ENCODE measurements at places on chromosomes 2 and 18. TPM values are rescaled to one million over a fixed set of nuclear protein-coding genes. Genes with fewer than 3 reads are reported as not detected.

Gene ASB18
- not detected for total RNA-seq

Gene TUBB8B
- not detected for total RNA-seq

Gene CCDC85A
- 2.7 TPM for total RNA-seq

Gene LYPD1
- not detected for total RNA-seq

Gene NPPC
- not detected for total RNA-seq

Gene DOK1
- 3.3 TPM for total RNA-seq

Gene CHRNG
- not detected for total RNA-seq

Gene FOXD4L1
- total RNA-seq = 0.19 TPM

Gene HPCAL1
- total RNA-seq = 27.7 TPM

Gene APCDD1
- 158 TPM for total RNA-seq

Gene NAB1
- 112 TPM for total RNA-seq

Gene B3GNT7
- total RNA-seq = 1.3 TPM

Gene NYAP2
- total RNA-seq = 0.11 TPM

Gene GPAT2
- 2.4 TPM for total RNA-seq

Gene BCL11A
- total RNA-seq = 76.3 TPM

Gene DSG4
- 0.89 TPM for total RNA-seq

Gene DTYMK
- 18.5 TPM for total RNA-seq

Gene CXCR2
- total RNA-seq = 4.8 TPM

Gene RNF125
- total RNA-seq = 12.2 TPM

Gene IL1F10
- total RNA-seq = 23.2 TPM

Gene MC4R
- total RNA-seq = not detected

Gene IL18R1
- 7.2 TPM for total RNA-seq

Gene ADGRF3
- 0.19 TPM for total RNA-seq

Gene SDC1
- 549 TPM for total RNA-seq

Gene CHAC2
- total RNA-seq = 1.7 TPM

Gene DNAJC5G
- not detected for total RNA-seq

Gene HMSD
- total RNA-seq = not detected

Gene CD226
- total RNA-seq = 0.23 TPM

Gene TNFRSF11A
- 6.5 TPM for total RNA-seq

Gene SCN3A
- total RNA-seq = 0.17 TPM

Gene TTN
- 2.1 TPM for total RNA-seq

Gene CBLN2
- 0.42 TPM for total RNA-seq

Gene SEPTIN10
- total RNA-seq = 152 TPM

Gene COL4A3
- total RNA-seq = 0.26 TPM

Gene LRRC30
- not detected for total RNA-seq

Gene NT5DC4
- total RNA-seq = 4.2 TPM

Gene CYS1
- not detected for total RNA-seq

Gene TRAF3IP1
- total RNA-seq = 15.4 TPM

Gene MARCO
- 1.0 TPM for total RNA-seq

Gene DSG1
- 1,832 TPM for total RNA-seq

Gene CLEC4F
- total RNA-seq = 1.1 TPM

Gene CNGA3
- total RNA-seq = not detected

Gene ANKRD30B
- total RNA-seq = not detected

Gene CD207
- 81.3 TPM for total RNA-seq

Gene TXNDC2
- not detected for total RNA-seq

Gene MC2R
- not detected for total RNA-seq

Gene IRS1
- total RNA-seq = 40.7 TPM

Gene BARD1
- total RNA-seq = 35.5 TPM
